ENCODE measurements at places on chromosomes 13 and 19. TPM values are rescaled to one million over a fixed set of nuclear protein-coding genes. Genes with fewer than 3 reads are reported as not detected.

The BRME1 gene
- 0.26 TPM for total RNA-seq

DNA sequence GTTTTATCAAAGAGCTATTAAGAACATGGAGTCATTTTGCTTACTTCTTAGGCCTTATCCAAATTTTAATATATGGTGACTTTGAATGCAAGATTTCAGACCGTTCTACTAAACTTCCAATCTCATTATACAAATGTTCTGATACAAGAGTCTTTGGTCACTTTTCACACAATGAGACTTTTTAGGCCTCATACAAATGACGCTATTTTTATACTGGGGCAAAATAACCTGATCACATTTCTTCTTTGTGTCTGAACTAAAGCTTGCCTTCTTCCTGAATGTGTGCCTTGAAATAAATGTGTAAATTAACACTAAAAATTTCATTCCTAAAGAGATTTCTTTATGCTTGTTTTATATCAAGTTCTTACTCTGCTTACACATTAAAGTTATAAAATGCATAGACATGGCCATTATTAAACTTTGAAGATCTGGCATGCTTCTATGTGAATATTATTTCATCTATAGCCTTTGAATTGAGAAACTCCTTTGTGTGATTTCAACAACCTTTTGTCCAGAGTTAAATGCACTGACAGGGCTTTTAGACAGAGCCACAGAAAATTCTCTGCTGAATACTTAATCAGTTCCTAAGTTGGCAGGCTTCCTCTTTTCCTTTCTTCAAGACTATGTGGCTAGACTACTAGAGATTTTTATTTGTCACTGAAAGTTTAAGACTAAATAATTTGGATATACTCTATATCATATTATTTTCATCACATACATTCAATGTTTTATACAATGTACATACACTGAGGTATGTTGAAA, 86.1 kb downstream of the EDNRB start:
- no peak for DNase-seq

GRCh38 chr13:24764276-24764630, 284 bp downstream of the RNF17 start:
- DNase-seq = no peak

GRCh38 chr13:98214707-98215106, 37.6 kb upstream of the RNF113B start:
- peak; percentile 85 for DNase-seq

GRCh38 chr13:69458013-69458412, 649.6 kb upstream of the ATXN8OS start:
- no peak for DNase-seq

DNA sequence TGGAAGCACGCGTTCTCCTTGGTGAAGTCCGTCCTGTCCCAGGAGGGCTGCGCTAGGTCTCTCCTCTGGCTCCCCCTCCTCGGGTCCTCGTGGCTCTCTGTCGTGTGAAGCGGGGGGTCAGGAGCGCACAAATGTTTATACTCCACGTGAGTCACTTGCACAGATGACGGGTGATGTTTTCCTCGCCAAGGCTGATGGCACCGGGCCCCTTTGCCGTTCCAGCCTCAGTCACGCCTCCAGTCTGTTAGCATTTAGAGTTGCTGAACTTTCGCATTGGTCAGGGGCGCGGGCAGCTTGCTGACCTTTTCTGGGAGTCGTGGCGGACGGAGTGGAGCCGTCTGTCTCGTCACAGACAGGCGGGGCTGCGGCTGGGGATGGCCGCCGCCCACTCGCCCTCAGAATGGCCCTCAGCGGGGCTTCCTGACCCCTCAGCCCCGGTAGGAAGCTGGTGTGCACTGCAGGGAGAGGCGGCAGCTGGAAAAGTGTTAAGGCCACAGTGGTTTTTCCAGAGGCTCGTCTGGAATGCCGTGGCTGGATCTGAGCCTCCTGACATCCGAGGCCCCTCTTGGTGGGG, 13.7 kb downstream of the KLHL26 start:
- no peak for DNase-seq

- no peak for DNase-seq
These were observed 7.8 kb downstream of the ABCA7 start for GRCh38 chr19:1047696-1048147.

GRCh38 chr13:52383366-52383765, 22.6 kb downstream of the THSD1 start:
- DNase-seq = no peak

DNA sequence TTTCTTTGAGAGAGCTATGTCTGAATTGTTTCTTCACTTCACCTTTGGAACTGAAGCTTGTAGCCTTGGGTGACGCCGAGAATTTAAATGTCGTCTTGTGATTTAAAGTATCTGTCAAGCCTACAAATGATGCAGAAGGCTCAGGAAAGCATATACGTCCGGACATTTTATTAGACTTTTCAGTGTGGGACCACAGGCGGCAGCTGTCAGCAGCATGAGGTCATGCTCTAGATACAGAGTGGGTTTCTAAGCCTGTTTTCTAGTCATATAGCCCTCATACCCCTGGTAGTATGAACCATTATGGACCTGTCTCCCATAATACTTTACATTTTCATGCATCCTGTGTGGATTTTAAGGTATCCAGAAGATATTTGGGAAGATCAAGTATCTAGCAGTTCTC, 212.3 kb downstream of the ATP8A2 start:
- no peak for DNase-seq

GRCh38 chr13:76832258-76832988, 53.8 kb downstream of the KCTD12 start:
- no peak for DNase-seq

GRCh38 chr13:109140054-109140453, 510.6 kb downstream of the MYO16 start:
- DNase-seq = no peak

DNA sequence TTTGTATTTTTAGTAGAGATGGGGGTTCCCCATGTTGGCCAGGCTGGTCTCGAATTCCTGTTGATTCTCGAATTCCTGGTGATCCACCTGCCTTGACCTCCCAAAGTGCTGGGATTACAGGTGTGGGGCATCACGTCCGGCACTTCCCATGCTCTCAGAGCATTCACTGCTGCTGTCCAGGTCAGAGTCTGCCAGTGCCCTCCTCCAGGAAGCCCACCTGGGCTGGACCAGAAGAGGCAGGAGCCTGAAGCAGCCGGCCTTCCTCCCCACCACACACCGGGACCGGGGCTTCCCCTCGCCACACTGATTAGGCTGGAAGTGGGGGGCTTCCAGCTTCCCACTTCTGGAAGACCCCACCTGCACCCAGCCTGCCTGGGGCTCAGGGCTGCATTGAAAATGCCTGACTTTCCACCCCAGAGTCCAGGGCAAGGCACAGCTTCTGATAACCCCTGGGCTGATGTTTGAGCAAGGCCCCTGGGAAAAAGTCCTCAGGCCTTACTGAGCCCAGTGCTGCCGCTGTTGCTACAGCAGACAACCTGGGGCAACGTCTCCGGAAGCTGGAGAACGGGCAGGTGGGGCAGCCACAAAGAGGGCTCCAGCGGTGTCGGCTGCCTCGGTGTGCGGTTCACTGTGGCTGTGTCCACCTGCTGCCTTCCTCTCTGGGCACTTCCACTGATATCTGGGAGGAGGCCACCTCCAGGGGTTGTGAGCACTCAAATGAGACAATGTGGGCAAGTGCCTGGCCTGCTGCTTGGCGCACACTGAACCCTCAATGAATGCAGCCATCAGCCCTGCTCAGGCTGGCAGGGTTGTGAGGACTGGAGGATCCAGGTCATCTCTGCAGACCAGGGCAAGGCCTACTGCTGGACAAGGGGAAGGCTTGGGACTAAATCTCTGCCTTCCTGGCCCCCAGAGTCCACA, 22.6 kb downstream of the CEBPA start:
- no peak for DNase-seq

GRCh38 chr13:97344265-97345175, 89.4 kb upstream of the RAP2A start:
- peak; percentile 58 for DNase-seq
